ENCODE measurements at places on chromosomes 6 and 20.

DNA sequence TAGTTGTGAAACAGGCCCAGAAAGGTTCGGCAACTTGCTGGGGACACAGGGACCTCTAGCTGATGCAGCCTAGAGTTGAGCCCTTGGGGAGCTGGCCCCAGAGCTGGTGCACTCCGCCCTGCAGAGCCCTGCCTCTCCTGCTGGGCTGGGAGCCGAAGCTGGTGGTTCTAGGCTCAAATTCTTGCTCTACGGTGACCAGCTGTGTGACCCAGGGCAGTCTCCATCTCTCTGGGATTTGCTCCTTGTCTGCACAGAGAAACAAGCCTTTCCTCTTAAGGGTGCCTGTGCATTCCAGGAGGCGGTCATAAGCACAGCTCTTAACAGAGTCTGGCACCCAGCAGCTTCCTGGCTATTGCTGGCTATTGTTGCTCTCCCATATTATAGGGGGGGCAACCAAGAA, 47.4 kb downstream of the RBM38 start:
- DNase-seq = no peak

DNA sequence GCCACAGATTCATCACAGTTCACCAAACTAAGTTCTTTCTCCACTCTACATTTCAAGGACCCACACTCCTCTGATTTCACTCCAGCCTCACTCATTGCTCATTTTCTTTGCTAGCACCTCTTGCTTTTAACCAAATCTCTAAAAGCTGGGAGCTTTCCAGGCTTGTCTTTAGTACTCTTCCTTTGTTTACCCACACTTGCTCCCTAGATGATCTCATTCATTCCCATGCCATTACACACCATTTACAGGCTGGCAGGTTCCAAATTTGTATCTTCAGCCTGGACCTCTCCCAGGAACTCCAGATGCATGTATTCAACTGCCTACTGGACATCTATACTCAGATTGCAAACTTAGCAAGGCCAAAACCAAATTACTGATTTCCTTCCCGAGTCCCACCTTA, 5.3 kb upstream of the GUCA1B start:
- no peak for DNase-seq

DNA sequence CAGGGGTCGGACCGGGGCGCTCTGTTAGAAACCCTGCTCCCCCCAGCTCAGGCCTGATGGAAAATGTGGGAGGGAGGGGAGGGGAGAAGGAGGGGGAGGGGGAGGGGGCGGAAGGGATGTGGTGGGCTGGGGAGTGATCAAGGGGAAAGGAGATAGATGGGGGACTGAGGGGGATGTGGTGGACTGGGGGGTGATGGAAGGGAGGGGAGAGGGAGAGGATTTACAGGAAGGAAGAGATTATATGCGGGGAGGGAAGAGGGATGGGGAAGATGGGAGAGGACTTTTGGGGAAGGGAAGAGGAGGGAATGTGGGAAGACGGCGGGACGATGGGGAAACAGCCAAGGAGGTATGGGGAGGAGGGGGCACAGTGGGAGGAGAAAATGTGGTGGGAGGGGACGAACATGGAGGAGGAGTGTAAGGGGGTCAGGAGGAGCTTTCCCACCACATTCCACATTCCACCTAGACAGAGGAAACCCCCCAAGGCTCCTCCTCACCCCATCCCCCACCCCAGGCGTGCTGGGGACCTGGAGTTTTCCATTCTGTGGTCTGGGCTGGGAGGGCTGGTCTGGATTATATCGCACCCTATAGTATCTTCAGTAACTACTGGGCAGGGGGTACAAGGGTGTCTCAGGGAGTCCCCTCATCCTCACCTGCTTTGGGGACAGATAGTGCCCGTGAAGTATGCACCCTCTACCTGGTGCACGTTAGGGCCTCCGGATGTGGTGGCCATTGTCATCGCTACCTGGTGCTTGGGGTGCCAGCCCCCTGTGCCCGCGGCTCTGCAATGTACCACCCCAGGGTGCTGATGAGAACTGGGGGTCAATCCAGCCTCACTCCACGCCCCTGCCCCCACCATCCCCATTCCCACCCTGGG, 578 bp upstream of the PTGIS start:
- no peak for DNase-seq

DNA sequence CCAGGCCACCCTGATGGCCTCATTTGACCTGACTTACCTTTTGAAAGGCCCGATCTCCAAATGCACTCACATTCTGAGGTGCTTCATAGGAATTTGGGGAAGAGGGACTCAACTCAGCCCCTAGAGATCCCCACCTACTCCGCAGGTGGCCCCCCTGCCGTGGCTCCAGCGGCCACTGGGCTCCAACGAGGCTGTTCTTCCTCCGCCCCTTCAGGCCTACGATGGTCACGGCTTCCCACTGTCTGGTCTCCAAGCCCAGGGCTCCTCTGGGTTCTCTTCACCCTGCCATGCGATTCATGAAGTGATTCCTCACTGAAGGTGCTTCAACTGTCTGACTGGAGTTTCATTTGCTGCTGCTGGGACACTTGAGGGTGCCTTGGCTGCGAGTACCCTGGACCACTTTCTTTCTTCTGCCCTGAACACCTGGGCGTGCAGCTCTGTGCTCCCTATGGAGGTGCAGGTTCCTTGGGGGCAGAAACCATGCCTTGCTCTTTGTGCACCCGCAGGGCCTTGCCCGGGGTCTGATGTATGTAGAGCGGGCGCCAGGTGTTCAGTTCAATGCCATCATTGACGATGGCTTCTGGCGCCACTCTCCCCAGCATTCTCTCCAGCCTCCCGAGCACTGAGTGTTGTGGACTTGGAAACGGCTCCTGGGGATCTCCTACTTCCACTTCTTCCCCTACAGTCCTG, 10.0 kb upstream of the DUSP22 start:
- no peak for DNase-seq

DNA sequence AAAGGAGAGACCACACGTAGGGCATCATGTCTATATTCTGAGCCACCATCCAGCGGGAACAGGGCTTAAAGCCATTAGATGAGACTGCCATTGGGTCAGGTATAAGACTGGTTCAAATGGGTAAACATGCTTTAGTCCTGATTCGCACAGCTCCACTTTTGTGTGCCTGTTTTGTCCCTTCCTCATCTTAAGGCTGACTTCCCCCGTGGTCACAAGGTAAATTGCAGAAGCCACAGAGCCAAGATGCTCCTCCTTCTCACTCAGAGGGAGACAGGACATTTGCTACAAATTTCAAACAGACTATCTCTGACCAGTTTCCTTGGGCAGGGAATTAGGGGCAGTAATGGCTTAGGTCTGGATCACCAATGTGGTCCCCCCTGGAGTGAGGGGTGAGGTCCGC, 11.4 kb upstream of the IFNGR1 start:
- no peak for DNase-seq

- DNase-seq = peak; percentile 9
Measured at GRCh38 chr6:98946879-98947410, 801 bp downstream of the FBXL4 start.

DNA sequence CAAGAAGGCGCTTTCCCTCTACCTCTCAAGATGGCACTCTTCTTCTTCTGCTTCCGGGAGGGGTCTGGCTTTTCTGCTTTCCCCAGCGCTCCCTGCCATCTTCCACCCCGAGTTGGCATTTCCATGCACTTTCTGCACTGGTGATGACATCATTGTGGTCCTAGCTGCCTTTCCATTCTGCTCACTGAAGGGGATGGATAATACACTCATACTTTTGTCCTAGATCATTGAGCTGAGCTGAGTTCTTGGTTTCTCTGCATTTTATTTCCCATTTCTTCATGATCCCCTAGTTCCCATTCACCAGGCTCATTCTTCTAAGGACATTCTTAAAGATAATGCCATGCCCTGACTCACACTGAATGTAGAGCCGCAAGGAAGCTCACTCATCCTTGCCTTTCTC, 96.7 kb downstream of the EDN1 start:
- no peak for DNase-seq

DNA sequence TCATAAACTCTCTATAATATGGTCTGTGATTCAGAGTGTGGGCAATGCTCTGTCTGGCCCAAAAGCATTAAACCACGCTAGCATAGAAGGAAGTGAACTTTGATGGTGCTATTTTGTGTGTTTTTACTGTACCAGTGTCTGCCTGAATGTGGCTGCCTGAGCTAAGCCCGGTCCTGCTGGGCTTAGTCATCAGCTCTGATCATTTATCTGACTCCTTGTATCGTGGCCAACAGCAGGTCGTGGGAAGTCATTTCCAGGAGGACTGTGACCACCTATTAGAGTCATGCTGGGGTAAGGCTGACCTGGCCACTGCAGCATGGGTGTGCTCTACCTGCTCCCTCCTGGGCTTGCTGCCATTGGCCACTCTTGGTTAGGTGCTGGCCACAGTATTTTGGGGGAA, 239.1 kb upstream of the CEP162 start:
- no peak for DNase-seq

- no peak for DNase-seq
Measured at GRCh38 chr6:71681234-71681867, 205.0 kb upstream of the RIMS1 start.

GRCh38 chr6:109242925-109243324, 139.3 kb downstream of the CD164 start:
- DNase-seq = no peak

DNA sequence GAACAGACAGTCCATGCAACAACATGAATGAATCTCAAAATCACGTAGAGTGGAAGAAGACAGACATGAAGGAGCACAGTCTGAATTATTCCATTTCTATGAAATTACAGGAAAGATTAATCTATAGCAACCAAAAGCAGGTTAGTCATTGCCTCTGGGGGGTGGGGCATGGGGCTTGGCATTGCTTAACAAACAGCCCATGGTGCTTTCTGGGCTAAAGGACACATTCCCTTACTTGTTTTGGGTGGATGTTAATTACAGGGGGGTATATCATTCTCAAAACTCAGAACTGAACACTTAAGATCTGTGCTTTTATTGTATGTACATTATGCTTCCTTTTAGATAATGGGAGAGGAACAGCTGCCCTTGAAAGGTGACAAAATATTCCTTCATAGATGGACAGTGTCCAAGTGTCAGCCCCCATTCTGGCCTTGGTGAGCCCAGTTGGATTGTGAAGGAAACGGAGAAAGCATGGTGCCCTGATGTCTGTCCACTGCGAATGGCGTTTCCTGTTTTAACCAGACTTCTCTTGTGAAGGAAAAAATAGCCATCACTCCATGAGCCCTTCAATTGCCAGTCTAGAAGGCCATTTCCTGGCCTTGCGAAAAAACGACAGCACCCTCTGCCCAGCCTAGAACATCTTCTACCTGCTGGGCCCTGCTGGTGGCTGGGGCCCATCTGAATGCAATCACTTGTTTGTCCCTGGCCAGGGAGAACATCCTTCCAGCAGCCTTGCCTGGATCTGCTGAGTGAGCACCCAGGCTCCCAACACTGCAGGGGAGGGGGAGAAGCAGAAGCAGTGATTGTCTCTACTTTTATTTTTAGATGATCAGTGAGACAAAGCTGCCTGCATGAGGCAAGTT, 179.7 kb downstream of the BCAS1 start:
- no peak for DNase-seq

GRCh38 chr6:158669145-158670035, 19.5 kb downstream of the SYTL3 start:
- no peak for DNase-seq

DNA sequence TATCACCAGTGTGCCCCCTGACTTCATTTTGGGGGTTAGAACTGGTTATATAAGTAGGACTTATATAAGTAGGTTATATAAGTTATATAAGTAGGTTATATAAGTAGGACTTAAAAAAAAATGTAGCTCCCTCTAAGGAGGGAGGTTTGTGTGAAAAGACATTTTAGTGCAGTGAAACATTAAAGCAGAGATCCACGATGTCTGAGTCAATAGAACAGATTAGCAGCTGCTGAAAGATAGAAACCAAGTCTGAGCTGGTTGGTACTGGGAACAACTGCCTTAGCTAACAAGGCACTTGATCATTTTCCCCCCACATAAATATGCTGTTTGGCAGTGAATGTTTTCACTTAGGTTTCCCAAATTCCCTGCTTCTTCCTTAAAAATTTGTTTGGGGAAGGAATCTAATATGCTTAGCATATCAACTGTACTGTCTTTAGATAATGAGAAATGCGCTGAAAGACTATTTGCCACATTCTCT, 2.1 kb upstream of the RPS12 start:
- DNase-seq = no peak

- DNase-seq = no peak
Measured at GRCh38 chr20:11159728-11160127, 485.9 kb upstream of the JAG1 start.

- DNase-seq = no peak
Measured at GRCh38 chr20:45833883-45834796, 541 bp downstream of the SNX21 start.

DNA sequence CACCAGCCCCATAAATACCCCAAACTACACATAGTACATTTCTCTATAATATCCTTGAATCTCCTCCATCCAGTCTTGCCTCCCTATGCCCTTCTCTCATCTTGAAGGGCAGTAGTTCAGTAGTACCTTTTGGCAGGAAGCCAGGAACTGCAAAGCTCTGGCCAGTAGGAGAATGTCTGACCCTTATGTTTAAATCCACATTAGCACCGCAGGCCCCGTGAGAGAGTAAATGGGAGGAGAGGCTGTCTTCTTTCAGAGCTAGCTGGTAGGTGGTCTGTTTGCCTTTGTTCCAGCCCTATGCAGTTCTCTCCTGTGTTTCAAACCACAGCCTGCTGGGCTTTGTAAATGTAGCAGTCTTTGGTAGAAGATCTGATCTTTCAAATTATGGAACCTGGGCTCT, 690.7 kb downstream of the DOK5 start:
- no peak for DNase-seq

DNA sequence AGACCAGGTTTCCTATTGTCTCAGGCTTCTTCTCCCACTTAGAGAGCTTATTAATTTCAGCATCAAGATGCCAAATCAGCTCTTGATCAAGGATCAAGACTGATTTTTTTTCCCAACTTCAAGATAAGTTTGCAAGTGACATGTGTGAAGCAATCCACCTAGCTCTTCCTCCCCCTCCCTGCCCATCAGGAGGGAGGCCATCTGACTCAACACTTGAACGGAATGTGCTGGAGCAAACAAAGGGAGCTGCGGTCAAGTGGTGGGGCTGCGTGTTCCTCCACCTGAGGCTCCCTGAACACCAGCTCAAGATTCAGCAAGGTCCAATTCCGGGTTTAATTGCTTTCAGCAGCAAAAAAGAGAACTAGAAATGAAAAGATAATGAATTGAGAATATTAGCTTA, 38.7 kb downstream of the TTI1 start:
- no peak for DNase-seq

DNA sequence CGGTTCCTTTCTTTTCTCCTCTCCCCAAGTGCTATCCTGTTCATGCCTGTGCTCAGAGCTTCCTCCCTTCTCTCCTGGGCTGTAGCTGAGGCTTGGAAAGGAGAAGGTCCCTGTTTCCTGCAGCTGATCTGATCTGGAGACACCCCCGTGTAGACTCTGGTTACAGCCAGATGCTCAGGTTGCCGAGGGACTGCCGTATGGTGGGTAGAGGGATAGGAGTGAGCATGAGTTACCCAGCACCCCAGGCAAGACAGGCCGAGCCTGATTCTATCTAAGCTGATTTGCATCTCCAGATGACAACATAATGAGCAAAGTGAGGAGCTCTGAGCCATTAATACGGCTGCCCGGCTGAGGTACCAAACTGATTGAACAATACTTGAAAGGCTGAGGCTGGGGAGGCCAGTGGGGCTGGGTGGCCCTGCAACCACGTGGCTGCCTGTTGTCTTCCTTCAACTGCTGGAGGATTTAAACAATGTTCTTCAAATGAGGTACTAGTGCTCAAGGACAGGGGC, 91.8 kb downstream of the ASXL1 start:
- no peak for DNase-seq

Measured in activated CD4-positive, CD25-positive, alpha-beta regulatory T cell treated with anti-CD3 and anti-CD28 coated beads, Interleukin-2, amount 50 U/mL, for 16 hours (primary cell).